Activated gamma-delta T cell treated with Interleukin-2 at 50 U/mL for 16 hours (primary cell): ENCODE measurements at places on chromosomes 5 and 9.

DNA sequence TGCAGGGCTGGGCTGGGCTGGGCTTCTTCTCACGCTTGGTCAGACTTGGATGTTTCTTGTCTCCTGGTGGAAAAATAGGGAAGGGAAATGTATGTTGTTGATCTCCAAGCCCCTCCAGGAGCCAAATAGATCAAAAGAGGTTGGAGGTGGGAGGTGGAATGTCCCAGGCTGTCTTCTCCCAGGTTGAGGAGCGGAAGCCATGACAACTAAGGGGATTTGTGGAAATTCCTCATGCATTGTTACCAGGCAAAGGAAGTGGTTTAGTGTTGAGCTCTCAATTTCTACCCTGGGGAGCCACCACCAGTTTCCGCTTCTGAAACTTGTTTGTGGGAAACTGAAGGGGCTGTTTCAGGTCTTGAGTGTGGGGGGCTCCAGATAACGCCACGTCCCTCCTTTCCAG lies 79.0 kb downstream of the SPRY4 start:
- no peak for DNase-seq

DNA sequence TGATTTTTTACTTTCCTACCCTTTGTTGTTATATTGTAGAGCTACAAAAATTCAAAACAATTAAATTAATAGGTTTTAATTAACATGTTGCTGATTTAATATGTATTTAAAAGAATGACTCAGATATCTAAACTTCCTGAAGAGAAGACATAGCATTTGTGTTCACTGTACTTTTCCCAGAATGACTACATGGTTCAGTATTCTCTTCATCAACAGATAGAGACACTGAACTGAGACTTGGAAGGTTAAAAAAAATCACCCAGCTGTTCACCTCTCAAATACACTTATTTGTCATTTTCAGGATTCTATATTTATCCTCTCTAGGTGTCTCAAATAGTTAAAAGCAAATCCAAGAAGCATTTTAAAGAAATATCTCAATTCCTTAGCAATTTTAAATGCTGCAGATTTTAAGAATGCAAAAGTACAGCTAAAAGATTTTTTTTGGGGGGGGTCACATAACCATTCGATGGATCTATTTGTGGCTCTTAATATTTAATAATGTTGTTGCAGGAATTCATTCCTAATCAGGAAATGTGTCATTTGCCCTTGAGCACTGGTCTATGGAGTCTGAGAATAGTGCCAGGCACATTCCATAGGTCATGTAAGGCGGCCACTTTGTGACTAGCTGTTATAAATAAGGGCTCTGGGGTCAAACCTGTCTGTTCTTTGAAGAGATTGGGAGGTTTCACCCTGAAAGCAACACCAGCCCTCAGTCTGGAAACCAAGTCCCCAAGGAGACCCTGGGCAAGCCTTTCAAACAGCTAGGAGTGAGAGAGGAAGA lies 463.1 kb downstream of the NR2F1-AS1 start:
- DNase-seq, result no peak

DNA sequence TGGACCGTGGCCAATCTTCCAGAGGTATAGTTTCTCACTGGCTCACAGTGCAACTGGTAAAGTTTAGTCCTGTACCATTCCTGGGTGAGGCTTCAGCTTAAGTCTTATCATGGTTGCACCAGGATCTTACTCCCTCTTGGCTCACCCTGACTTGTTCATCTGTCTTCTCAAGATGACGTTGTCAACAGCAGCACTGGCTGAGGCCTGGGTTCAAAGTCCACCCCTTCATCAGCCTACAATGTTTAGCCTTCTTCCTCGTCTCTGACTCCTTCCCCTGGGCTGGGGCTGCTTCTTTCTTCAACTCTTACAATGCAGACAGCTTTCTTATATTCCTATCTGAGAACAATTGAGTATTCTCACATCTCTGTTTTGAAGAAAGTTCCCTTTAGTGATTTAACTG lies 311.1 kb upstream of the CLINT1 start:
- DNase-seq, result no peak

DNA sequence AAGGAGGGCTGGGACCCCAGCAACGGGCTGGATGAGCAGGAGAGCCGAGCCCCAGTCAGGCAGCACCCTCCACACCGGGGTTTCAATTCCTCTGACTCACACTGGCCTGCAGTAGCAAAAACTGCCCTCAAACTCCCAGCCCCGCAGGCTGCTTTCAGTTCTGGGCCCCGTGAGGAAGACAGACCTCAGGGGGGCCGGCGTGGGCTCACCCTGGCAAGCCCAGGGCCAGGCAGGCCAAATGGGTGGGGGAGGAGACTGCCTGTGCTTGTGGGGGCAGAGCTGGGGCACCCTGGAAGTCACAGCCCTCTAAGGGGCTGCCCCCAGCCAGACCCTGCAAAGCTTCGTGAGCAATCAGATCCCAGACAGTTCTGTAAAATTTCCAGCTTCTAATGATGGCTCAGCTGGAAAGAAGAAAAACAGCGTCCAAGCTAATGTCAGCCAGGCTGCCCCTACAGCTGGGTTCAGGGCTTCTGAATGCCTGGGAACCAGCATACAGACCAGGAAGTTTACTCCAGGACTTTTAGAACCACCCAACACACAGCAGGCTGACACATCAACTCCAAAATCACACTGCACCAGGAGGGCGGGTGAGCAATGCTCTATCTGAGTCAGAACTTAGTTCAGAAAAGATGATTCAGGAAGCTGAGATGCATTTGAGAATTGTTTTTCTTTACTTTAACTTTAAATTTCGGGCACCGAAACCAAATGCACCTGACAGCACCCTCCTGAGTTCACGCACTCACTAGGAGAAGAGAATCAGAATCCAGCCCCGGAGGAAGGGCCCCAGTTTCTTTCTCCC lies 34.7 kb downstream of the LPCAT1 start:
- peak; percentile 22 for DNase-seq

GRCh38 chr5:181245427-181246275 lies 1.9 kb upstream of the RACK1 start:
- DNase-seq, result no peak

GRCh38 chr9:34145165-34145564 lies 18.7 kb upstream of the DCAF12 start:
- DNase-seq, result no peak

DNA sequence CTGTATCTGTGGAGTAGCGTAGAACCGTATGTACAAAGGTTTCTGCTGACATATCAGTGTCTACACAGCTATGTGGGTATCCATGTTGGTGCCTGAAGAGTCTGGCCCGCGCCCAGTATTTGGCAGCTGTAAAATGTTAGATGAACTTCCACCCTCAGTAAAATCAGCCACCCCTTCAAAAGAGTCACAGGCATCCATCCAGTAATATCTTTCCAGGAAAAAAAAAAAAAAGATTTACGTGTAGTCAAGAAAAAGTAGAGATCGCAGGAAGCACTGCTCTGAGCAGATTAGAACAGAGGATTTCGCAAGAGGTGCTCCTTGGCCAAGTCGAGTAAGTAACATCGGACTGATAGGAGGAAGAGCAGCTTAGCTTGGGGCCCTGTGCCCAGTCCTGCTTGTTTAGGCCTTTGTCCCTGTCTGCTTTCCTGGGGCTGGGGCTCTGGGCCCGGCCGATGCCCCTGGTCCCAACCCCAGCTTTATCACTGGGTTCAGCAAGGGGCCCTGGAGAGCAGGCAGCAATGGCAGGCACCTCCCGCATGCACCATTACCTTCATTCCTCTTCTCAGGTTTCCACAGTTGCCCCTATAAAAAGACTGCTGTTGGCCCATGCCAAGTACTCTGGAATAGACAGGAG lies 21.2 kb downstream of the DAPK1 start:
- no peak for DNase-seq

GRCh38 chr5:75623846-75624245 lies 12.6 kb downstream of the ANKDD1B start:
- DNase-seq, result no peak
